RPMI7951 (cell line): ENCODE measurements at places on chromosomes 3 and 15. TPM values are rescaled to one million over a fixed set of nuclear protein-coding genes. Genes with fewer than 3 reads are reported as not detected.

The MAGI1 gene
- 3.4 and 4.1 TPM in 2 replicates for total RNA-seq

The TRPM1 gene
- total RNA-seq: not detected in 2 replicates

The RAD51 gene
- 13.8 and 15.7 TPM in 2 replicates for total RNA-seq

The RAB6B gene
- 0.12 and 0.29 TPM in 2 replicates for total RNA-seq

The SLC35A5 gene
- 42.1 and 51.5 TPM in 2 replicates for total RNA-seq

The STRA6 gene
- total RNA-seq: 95.7 and 114 TPM in 2 replicates

The FEZF2 gene
- total RNA-seq: not detected in 2 replicates

The MUSTN1 gene
- 1.1 and 1.3 TPM in 2 replicates for total RNA-seq

The PIGZ gene
- total RNA-seq: 2.8 and 4.5 TPM in 2 replicates

The GRK7 gene
- total RNA-seq: 0.10 TPM in 1 of 2 replicates, not detected in the other

The SPRED1 gene
- total RNA-seq: 57.7 and 67.6 TPM in 2 replicates

The PP2D1 gene
- not detected in 2 replicates for total RNA-seq

The AGBL1 gene
- not detected in 2 replicates for total RNA-seq

The ZNF502 gene
- total RNA-seq: 5.3 and 6.1 TPM in 2 replicates

GRCh38 chr15:85329561-85330422 is 50.6 kb upstream of the AKAP13 start:
- peak; percentile 88 for DNase-seq

- DNase-seq: peak; percentile 52
Measured at GRCh38 chr15:25391971-25392721, 46.7 kb downstream of the UBE3A start.

DNA sequence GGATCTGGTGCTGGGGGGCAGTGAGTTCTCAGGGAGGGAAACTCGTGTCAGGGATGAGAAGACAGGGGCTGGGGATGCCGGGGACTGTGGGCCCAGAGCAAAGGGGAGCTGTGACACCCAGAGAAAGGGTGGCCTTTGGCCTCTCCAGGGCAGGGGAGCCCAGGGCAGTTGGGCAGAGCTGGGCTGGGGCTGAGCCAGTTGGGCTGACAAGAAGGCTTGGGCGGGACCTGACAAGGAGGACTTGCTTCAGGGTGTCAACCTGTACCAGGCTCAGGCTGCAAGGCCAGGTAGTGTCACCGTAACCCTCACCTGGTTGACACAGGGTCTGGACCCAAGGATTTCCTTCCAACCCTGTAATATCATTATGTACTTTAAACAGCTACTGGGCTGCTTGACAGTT is 13.2 kb upstream of the ANPEP start:
- no peak for DNase-seq

DNA sequence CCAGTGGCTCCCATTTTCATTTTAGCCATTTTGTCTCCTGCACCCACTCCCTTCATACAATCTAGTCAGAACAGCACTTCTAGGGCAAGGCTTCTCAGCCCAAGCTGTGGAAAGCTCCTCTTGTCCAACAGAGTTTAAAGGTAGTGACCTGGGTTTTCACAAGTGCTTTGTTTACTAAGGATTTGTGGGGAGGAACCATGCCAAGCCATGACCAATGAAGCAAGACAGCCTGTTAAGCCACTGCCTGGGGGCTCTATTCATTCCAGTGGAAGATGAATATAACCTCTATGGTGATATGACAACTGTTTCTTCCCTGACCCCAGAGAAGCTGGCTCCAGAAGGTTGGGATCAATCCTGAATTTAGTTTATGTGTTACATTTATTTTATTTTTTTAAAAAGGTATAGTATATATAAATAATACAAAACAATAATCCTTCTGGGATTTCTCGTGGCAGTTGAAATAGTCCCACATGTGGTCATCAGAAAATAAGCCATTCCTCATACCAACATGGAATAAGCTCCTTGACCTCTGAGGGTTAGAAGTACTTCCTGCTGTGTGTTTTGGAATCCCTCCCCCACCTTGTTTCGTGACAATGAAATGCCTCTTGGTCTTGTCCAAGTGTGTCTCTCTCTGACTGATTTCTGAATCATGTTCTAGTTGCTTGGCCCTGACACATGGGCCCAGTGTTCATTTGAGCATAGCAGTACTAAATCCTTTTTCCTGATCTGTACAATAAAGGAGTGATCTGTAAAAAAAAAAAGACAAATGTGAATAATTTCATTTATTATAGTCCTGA is 13.3 kb upstream of the THUMPD3 start:
- peak; percentile 95 for DNase-seq

DNA sequence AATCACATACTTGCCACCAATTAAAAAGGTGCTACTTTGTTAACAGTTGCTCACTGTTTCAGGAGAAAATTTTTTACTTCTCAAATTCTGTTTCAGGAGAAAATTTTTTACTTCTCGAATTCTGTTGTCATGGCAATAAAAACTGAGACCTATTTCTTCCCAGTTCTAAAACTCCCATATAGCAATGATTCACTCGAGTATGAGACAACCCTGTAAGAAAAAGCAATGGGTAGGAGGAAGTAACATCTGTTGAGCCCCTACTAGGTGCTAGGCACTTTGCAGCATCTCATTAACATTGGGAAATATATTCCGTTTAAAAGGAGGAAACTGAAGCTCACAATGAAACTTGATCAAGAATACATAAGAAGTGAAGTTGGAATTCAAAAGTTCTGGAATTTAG is 35.1 kb upstream of the IGSF11 start:
- no peak for DNase-seq

- no peak for DNase-seq
Measured at GRCh38 chr15:23897531-23897930, 210.4 kb upstream of the NDN start.

DNA sequence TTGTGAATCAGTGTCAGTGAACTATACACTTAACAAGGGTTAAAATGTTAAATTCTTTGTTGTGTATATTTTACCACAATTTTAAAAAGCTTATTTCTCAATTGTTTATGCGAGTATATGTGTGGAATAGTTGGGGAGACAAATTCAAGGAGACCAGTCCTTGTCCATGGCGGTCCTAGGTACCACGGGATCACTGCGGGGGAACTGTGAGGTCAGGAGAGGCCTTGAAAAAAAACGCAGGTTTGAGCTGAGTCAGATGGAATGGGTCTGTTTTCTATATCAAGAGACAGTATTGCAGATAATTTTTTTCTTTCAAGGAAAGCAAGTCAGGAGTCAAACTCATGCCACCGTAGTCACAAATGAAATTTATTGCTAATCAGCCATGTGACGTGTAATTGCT is 18.5 kb downstream of the IGF1R start:
- no peak for DNase-seq

DNA sequence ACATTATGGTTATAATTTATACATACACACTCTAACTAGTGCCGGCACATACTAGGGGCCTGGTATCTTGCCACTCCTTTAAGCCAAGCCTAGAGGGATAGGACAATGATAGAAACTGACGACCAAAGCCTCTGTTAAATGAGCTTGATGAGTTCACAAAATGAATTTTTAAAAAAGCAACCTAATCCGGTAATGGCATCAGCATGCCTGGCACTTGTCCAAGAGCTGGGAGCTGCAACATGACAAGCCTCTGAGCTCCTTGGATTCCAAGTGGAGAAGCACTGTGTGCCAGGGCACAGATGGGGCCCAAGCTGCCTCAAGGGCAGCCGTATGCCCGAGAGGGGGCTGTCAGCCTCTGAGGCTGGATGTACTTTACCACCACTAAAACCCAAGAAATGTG is 9.7 kb downstream of the ETV5 start:
- DNase-seq: peak; percentile 85

DNA sequence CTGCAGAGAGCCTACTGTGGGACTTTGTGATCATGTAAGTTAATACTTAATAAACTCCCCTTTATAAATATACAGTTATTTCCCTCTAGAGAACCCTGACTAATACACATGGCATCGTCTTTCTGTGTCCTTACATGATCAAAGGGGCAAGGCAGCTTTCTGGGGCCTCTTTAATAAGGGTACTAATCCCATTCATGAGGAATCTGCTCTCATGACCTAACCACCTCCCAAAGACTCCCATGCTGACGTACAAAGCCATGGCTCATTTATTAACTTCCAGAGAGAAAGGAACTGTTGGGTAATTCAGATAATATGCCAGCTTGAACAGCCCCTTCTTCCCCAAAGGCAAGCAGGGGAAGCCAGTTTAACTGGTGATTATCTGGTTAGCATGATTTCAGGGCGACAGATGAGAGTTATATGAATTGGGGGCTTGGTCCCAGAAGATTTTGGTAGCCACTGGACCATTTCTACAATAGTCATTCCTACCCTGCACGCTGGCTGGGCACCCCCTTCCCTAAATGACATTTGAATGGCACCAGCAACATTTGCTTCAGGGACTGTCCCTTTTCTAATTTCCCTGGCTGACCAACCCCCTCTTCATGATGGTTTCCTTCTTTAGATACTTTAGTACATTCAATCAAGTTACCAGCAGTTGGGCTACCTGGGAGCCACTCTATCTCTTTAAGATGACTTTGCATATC is 83.6 kb upstream of the C3orf80 start:
- DNase-seq: no peak

DNA sequence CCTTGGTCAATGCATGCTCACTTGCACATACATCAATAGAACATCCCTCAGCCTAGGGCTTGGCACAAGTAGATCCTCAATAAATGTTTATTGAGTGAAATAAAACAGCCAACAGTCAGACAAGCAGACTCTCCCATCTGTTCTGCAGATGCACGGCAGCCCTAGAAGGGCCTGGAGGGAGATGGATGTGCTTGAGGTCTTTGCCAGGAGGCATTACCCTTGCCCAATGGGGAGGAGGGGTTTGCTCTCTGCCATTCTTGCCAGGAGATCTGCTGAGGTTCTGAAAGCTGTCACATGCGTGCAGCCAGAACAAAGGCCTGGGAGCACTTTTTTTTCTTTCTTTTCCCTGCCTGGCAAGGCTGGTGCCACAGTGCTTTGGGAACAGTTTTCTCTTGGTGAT is 349.3 kb upstream of the THRB start:
- DNase-seq: no peak

GRCh38 chr3:58285334-58285733 is 20.7 kb upstream of the RPP14 start:
- DNase-seq: no peak

DNA sequence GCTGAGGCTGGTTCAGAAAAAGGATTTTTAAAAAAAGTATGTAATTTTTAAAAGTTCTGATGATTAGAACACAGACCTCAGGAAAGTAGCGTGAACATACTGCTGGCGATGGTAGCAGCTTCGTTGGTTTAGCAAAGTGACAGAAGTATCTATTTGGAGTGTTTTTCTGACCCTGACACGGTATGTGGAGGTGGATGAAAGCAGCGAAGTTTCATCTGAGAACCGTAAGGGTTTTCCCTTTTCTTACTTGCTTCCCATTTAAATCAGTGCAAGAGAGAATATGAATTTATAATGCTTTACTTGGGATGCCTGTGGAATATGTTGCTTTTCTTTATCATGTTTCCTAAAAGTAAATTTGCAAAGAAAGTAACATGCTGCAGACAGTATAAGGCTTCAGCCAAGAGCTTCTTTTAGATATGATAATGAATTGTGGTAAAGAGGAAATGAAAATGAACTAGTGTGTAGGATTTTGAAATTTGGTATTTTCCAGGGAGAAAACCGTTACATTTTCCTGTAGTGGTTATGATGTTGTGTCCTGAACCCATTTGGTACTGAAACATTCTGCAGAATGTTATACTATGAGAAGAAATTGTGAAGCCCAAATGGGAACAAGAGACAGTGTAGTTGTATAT is 3.9 kb downstream of the CHST2 start:
- no peak for DNase-seq

GRCh38 chr3:147400999-147401398 is 5.3 kb downstream of the ZIC4 start:
- DNase-seq: no peak

DNA sequence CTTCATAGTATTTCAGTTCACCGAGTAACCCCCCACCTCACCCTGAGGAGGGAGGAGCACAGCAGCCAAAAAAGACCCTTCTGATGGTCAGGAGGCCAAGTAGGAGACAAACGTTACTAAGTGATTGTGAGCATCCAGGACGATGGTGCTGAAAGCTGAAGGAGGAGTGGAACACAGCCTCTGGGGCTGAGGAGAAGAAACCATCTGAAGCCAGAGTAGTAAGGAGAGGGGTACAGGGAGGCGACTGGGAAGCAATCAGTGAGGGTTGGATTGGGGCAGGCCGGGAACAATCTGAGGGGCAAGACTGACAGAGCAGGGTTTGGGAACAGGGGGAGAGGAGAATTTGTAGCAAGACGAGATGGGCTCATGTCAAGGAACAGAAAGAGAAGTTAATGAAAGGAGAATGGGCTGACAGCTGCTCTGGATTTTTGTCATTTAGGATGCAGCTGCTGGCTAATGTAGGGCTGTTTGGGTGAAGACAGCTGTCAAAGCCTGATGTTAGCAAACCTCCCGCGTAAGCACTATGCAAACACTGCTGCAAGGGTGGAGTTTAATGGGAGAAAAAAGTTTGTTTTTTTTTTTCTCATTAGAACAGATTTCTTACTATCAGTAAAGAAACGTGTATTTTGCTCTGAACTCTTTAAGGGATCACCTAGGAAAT is 622.2 kb downstream of the EDEM1 start:
- no peak for DNase-seq

GRCh38 chr15:50358845-50359244 is 3.8 kb upstream of the GABPB1 start:
- DNase-seq: peak; percentile 63

DNA sequence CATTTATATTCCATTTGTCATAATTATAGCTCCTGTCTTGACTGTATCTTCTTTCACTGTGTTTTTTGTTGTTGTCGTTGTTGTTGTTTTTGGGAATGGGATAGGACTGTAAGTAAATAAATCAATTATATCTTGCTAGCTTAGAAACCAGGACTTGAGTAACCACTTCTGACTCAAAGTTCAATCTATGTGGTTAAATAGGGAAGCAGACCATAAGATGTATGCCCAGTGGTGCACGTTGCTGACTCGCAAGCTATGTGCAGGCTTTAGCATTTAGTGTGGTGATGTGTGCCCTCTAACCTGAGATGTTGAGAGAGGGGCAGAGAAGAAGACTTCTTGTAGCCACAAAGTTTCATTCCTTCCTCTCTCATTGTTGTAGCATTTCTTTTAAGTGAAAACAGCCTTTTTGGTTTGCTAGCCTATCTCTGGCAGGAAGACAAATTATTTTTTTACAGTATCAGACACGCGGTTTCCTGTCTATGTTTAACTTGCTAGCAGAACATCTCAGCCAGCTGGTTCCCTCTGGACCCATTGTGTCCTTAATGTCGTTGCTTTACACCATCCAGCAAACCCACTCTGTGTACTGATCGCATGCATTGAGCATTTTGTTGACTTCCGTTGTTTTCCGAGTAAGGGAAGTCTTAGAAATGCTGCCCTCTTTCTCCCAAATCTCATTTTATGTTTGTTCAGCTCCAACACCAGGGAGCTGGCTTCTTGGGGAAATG is 52.1 kb downstream of the TGFBR2 start:
- peak; percentile 91 for DNase-seq

GRCh38 chr3:42032693-42033349 is 58.3 kb upstream of the TRAK1 start:
- peak; percentile 88 for DNase-seq

- no peak for DNase-seq
Measured at GRCh38 chr3:2888592-2888991, 221.6 kb downstream of the IL5RA start.
